ENCODE measurements at places on chromosomes 4 and X.

GRCh38 chr4:168633496-168633895, 136.6 kb downstream of the PALLD start:
- no peak for DNase-seq

GRCh38 chr4:142846108-142846728, at the start of gene INPP4B:
INPP4B (minus strand) TSS chr4:142846301.
- DNase-seq, result peak; percentile 30

DNA sequence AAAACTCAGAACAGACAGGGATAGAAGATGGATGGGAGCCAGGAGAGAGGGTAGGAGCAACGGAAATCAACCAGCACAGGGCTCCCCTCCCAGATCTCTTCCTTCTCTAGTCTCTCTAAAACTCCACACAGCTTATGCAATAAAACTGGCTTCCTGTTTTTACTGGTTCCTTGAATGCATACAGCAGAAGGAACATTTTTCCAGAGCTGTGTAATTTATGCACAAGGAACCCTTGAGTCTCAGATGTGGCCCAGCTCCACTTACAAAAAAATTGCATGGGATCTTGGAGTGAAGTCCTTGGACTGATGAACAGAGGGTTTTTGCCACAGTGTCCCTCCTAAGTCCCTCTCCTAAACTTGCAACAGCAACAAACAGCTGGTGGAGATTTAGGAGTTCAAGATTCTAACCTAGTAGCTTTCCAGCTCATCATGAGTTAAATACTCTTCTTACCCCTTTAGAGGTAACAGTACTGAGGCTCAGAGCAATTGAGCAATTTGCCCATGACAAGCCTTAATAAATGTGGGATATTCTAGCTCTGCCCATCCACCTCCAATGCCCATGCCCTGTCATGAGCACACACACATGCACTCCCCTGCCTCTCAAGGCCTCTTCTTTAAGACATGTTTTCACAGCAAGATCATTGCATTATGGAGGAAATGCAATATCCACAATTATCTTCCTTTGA, 18.4 kb upstream of the CC2D2A start:
- peak; percentile 77 for DNase-seq

GRCh38 chr4:25756503-25756902, 100.9 kb downstream of the SLC34A2 start:
- no peak for DNase-seq

GRCh38 chr4:24056289-24056688, 166.4 kb upstream of the PPARGC1A start:
- DNase-seq, result no peak

GRCh38 chr4:4651811-4652755, 110.2 kb upstream of the STX18 start:
- no peak for DNase-seq

- DNase-seq, result no peak
Measured at GRCh38 chr4:155748039-155748438, 10.8 kb upstream of the GUCY1B1 start.

- no peak for DNase-seq
Measured at GRCh38 chr4:186859420-186859819, 135.8 kb upstream of the FAT1 start.

GRCh38 chrX:66024570-66024969, 15.3 kb downstream of the VSIG4 start:
- DNase-seq, result no peak

DNA sequence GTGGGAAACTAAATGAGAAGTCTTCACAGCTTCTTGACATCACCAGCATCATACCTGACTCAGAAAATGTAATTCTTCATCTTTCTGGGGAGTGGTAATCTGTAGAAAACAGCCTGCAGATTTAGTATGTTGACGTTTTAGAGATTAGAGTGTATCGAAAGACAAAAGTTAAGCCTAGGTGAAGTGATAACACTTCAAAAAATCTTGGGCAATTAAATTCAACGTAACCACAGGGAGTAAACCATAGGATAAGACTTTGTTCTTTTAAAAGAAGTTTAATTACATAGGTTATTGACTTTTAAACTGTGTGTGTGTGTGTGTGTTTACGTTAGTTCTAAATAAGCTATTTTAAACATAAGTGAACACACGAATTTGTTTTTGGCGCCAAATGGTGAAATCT, 1.8 kb upstream of the CXCL5 start:
- no peak for DNase-seq

- DNase-seq, result no peak
Measured at GRCh38 chr4:47642985-47643760, 158.1 kb downstream of the ATP10D start.

DNA sequence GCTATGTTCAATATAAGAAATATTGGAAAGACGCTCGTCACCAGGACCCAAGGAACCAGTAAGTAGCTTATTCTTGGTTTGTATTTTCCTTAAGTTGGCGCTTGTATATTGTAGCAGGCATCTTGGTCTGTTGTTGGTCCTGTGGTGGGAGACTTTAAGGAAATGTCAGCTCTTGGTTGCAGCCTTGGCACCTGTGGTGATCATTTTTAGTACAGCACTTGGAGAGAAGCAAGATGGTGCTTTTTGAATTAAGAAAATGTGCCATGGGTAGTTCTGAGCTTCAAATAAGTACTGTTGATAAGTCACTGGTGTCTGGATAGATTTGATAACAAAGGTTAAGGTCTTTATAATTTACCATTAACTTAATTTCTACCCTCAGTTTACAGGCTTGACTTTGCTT, 1.1 kb downstream of the RPS3A start:
- no peak for DNase-seq

DNA sequence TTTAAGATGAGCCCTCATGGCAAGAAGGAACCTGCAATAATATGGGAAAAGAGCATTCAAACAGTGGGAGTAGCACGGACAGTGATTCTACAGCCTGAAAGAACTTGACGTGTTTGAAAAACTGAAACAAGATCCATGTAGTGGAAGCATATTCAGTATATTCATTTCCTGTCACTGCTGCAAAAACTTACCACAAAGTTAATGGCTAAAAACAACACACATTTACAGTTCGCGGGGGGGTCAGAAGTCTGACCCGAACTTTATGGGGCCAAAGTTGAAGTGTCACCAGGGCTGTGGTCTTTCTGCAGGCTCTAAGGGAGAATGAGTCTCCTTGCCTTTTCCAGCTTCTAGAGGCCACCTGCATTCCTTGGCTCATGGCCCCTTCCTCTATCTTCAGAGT, 52.6 kb upstream of the ARX start:
- no peak for DNase-seq

- peak; percentile 75 for DNase-seq
Measured at GRCh38 chr4:169618286-169618685, 2.1 kb upstream of the CLCN3 start.

GRCh38 chr4:127856196-127856812, 24.4 kb upstream of the PLK4 start:
- no peak for DNase-seq

- no peak for DNase-seq
Measured at GRCh38 chrX:46584736-46585135, 11.2 kb downstream of the CHST7 start.

DNA sequence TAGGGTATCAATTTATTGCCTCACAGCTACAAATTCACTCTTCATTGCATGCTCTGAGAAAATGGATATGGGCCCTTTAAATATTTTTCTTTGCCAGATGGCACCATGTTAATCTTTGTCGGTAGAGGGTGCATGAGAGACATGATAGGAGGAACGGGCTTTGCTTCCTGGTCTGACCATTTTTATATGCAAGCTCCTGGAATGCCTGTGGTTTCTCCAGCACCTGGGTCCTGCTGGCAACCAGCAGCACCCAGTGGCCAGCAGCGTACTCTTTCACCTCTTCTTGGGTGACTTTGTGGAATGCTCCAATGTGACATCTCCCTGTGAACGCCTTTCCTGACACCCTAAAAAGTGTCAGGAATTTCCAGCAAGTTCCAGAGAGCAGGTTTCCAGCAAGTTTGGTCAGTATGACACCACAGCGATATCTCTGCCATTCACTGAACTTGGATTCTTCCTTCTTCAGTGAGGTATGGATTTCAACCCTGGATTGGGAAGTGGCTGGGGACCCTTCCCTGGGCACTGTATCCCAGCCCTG, 140.3 kb upstream of the PGRMC2 start:
- peak; percentile 79 for DNase-seq

DNA sequence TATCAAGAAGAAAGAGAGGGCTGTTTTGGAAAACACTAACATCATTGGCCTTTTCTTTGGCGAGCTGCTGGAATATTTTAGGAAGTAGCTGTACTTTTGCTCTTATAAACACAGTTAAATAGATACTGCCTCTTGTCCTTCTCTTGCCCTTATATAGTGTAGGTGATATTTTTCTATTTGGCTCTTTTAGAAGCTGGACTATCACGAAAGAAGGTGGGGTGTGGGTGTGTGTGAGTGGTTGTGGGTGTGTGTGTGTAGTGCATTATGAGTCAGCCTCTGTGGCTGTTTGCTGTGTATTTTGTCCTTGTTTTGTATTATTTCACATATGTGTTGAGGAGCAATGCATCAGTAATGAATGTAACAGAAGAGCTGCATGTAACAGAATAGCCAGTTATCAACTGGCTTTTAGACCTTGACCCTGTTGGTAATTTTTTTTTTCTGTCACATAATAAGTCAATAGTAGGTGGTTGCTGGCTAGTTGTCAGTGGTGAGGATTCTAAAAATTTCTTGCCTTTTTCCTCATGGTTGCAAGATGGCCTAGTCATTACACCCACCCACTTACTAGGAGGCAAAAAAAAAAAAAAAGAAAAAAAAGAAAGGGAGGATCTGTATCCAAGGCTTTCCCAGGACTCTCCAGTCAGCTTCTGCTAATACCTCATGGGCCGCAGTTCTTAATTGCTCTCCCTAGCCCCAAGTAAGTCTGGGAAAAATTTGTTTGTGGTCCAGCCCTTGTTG, 23.8 kb downstream of the ARHGAP10 start:
- no peak for DNase-seq

- no peak for DNase-seq
Measured at GRCh38 chrX:77143907-77144306, 303.3 kb upstream of the FGF16 start.

- DNase-seq, result no peak
Measured at GRCh38 chrX:150527108-150527507, 41.3 kb upstream of the MTM1 start.

DNA sequence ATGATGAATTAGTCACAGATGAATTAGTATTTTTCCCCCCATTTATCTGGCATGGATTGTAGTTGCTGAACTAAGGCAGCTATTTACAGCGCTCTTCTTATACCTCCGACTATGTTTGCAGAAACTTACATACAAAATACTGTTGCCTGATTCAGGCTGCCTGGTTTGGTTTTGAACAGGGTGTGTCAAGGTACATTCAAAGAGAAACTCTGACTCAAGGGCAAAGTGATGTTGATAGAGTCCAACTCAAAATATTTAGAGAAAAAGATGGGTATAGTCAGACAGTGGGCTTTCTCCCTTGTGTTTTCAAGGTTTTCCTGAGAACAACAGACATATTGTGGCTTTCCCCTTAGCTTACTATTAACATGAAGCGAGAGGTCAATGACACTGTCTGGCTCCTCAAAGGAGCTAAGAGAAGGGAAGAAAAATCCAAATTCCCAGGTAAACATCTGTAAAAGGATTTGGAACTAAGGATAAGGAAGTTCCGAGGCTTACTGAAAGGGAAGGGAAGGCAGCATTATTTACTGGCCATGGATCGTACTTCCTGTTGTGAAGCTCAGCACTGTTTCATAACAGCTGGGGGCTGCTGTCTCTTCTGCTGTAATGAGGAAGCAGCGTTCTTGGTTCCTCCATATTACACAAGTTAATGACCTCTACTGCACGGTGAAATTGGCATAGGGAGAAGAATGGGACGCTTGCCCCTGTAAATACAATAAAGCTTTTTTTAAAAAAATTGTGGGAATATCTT, 30.9 kb downstream of the FAM9C start:
- DNase-seq, result no peak

GRCh38 chrX:115452251-115452650, 108.7 kb upstream of the PLS3 start:
- peak; percentile 53 for DNase-seq

Measured in NCI-H226 (cell line).